ENCODE measurements at places on chromosomes 5 and 9.

- no peak for DNase-seq
Observed at GRCh38 chr9:126449725-126450667, 123.4 kb downstream of the MVB12B start.

DNA sequence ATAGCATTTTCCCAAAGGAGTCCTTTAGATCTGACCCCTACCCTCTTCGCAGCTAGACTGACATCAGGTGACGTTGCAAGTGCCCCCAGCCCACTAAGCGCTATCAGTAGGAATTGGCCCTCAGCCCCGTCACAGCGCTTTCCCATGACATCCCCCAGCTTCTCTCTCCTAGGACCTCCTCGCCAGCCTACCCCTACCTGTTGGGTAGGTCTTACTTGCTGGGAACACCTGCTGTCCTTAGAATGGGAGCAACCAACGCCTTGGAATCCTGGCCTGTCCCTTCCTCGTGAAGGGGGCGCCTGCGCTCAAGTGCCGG is 584 bp upstream of the PIP5K1B start:
- no peak for DNase-seq

GRCh38 chr9:110283751-110284150 is 27.4 kb upstream of the TXN start:
- DNase-seq, result no peak

DNA sequence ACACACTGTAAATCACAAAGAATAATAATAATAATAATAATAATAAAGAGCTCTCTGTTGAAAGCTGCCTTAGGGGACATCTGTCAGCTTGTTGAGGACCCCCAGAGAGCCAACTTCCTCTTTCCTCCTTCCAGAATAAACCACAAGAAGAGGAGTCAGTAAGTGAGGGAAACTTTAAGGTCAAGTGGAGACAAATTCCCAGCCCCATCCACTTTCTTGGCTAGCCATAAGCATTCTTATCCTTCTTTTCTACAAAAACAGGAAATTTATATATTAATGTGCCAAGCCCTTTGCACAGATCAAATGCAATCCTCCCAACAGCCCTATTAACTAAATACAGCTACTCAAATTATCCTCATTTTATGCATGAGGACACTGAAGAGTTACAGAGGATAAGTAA is 9.4 kb upstream of the C5orf58 start:
- no peak for DNase-seq

GRCh38 chr9:77847626-77848025 is 184.0 kb downstream of the GNAQ start:
- DNase-seq, result no peak

GRCh38 chr5:154618696-154619095 is 136.5 kb upstream of the LARP1 start:
- DNase-seq, result no peak

GRCh38 chr9:2655411-2655901 is 33.9 kb downstream of the VLDLR start:
- DNase-seq, result no peak

DNA sequence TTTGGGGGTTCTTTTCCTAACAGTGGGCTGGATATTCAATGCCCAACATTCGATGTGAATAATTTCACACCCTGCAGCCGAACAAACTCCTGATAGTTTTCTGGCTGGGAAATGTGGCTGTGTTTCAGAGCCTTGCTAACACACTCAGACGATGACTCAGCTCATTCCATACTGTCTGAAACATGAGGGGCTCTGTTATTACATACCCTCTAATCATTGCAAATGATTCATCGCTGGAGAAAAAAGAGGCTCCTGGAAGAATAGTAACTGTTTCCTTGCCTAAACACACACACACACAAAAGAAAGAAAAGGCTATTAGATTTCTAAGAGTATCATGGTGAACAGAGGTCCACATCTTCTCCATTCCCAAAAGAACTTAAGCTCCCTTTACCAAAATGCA is 75.8 kb downstream of the OXCT1 start:
- no peak for DNase-seq

- no peak for DNase-seq
Observed at GRCh38 chr5:13553896-13554295, 390.6 kb downstream of the DNAH5 start.
